ENCODE measurements at places on chromosomes 4 and X. TPM values are rescaled to one million over a fixed set of nuclear protein-coding genes. Genes with fewer than 3 reads are reported as not detected.

Gene NLGN3
- total RNA-seq = 1.6 TPM

GRCh38 chr4:38673130-38673978, 9.4 kb downstream of the KLF3 start:
- ATAC-seq = no peak

Gene NUDT11
- 2.2 TPM for total RNA-seq

- no peak for ATAC-seq
These were observed 367.8 kb downstream of the GASK1B start for GRCh38 chr4:157804986-157805385.

DNA sequence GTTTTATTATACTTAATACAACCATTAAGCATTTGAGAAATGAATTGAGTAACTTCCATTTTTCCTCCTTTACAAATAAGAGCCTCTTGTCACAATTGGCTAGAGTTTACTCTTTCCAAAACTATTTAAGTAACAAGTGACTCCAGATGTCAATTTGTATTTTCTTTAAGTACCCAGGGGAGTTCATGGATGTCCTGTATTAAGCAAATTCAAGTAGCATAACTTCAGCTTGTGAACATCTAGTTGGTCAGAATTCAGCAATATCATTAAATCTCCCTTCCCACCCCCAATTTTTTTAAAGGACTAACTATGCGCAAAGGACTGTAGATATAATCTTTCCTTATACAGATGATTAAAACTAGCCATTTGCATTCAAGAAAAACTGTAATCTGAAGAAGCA, 1.4 kb upstream of the ADGRL3 start:
- no peak for ATAC-seq

DNA sequence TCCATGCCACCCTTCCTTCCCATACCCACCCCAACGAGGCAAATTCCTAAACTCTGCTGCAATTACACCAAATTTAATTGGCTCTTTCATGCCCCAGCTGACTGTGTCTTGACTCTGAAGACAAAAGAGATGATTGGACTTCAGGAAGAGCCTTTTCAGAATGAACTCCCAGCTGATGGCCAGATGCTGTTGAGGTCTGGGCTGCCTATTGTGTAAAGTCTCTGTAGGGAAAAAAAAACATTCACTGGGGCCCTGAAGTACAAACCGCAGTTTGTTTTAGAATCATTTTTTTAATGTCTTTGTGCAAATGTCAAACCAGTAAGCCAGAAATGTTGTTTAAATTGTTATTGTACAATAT, 174.8 kb downstream of the HHIP start:
- ATAC-seq = no peak

- ATAC-seq = peak; percentile 99
These were observed 25.9 kb downstream of the COL25A1 start for GRCh38 chr4:109276482-109277095.

GRCh38 chrX:40746521-40746920, 11.2 kb upstream of the MED14 start:
- no peak for ATAC-seq

GRCh38 chrX:146956760-146957159, 142.2 kb upstream of the CXorf51A start:
- no peak for ATAC-seq

DNA sequence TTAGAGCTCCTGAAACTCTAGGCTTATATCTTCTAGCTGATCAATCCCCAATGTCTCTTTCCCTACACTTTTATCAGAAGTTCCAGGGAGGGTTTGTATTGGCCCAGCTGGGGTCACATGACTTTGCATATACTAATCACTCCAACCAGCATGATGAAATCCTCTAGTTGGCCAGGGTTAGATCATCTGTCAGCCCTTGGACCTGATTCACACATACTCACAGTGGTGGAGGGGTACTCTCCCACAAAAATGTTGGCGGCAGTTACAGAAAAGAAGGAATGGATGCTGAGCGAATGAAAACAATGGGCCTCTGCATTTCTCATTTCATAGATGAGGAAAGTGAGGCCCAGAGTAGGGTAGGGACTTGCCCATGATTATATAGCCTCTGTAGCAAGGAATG, 151.1 kb downstream of the PJA1 start:
- no peak for ATAC-seq

Gene RTL3
- total RNA-seq = not detected

Measured in activated T-helper 17 cell treated with anti-CD3 and anti-CD28 coated beads, Interleukin-2, amount 50 U/mL, for 72 hours (primary cell).